ENCODE measurements at places on chromosomes 5 and 9.

GRCh38 chr9:71552480-71552879 is 215.8 kb downstream of the CEMIP2 start:
- DNase-seq: no peak

DNA sequence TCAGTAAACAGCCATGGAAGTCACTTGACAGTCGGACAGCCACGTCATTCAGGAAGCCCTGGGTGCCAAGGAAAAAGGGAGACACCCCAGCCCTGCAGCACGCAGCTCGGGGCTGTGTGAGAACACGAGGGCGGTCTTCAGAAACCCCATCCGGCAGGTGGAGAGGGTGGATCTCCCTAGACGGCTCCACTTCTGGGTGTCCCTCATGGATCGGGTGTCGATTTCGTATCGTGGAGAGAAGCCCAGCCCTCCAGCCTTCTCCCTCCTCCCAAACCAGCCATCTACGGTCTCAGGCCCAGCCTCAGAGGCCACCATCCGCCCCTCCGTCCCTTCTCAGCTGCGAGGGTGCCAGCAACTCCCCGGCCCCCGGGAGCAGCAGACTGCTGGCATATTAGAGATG is 65.5 kb upstream of the BARHL1 start:
- no peak for DNase-seq

GRCh38 chr9:7293091-7293490 is 506.5 kb downstream of the DMAC1 start:
- DNase-seq: no peak

GRCh38 chr9:129336130-129336528 is 158.1 kb upstream of the IER5L start:
- DNase-seq: no peak

- no peak for DNase-seq
These were observed 158.1 kb downstream of the SLC24A2 start for GRCh38 chr9:19630760-19631159.

GRCh38 chr5:137735555-137736284 is at the start of gene KLHL3:
KLHL3 (minus strand) TSS chr5:137736089; CDS start chr5:137735646, 443 bp downstream.
- DNase-seq: peak; percentile 29

- DNase-seq: no peak
These were observed 44.2 kb downstream of the ITGA1 start for GRCh38 chr5:52831786-52832511.

- no peak for DNase-seq
These were observed 3.2 kb downstream of the TGFBR1 start for GRCh38 chr9:99108131-99108530.

DNA sequence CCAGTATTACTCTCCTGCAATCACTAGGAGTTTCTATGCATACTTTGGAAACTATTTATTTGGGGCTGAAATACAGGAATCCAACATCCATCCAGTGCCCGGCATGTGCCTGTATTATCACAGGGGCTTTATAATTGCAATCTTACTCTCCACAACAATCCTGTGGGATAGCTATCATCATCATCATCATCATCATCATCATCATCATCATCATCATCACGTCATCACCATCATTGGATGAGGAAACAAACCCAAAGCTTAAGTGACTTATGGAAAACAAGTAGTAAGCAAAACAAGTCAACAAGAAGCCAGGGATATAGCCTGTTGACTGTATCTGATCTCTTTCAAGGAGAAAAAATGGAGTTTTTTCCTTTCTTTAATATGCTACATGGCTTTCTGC is 47.8 kb upstream of the FYB1 start:
- DNase-seq: no peak

DNA sequence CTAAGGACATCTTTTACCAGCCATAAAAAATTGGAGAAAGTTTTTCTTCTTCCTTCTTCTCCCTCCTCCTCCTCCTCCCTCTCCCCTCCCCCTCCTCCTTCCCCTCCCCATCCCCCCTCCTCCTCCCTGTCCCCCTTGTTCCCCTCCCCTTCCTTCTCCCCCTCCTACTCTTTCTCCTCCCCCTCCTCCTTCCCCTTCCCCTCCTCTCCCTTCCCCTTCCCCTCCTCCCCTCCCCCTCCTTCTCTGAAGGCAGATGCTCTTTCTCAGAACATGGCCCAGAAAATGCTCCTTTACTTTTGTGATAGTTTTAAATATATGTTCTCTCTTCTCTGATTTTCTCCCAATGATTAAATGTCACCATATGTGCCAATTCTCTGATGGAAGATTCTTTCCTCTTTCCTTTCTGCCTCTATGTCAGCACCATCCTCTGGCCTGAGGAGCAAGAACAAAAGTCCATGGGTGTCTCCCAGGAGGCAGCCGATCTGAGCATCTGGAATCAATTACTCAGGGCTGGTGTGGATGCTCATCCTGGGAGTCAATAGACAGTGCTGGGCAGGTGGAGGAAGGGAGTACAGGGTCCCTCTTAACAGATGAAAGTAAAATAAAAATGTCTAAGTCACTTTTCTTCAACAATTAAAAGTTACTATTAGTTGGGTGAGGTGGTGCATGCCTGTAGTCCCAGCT is 63.0 kb upstream of the GNA14 start:
- no peak for DNase-seq

Data from left cardiac atrium (tissue), 4 donors.